ENCODE measurements at places on chromosomes 7 and 10. TPM values are rescaled to one million over a fixed set of nuclear protein-coding genes. Genes with fewer than 3 reads are reported as not detected.

DNA sequence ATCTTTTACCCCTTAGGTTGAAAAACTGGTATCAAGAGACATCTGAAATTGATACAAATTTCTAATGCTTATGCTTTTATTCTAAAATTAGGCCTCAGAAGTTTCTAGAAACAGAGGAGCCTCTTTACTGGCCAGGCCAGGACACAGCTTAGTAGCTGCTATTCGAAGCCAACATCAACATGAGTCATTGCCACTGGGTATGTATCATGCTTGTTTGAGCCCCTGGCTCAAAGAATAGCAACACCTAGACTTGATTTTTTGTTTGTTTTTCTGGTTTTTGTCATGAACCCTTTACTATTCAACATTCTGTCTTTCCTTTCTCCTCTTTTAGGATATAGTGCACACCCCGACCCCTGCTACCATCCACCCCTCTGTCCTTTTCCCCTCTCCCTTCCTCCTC is 90.9 kb upstream of the STK17A start:
- H3K4me3 ChIP-seq: no peak overlapping the region
- DNase-seq: no peak
- peaks cover 7% of the 10 kb centered on the region for H3K4me1 ChIP-seq
- no peaks in the 10 kb centered on the region for H3K36me3 ChIP-seq
- H3K27ac ChIP-seq: no peak overlapping the region

- peaks cover 20% of the 10 kb centered on the region for H3K4me1 ChIP-seq
- peak overlapping the region; percentile 53 for H3K27ac ChIP-seq
- DNase-seq: no peak
- H3K4me3 ChIP-seq: no peak overlapping the region
- no peaks in the 10 kb centered on the region for H3K36me3 ChIP-seq
Measured at GRCh38 chr10:122056431-122057094, 67.6 kb downstream of the TACC2 start.

DNA sequence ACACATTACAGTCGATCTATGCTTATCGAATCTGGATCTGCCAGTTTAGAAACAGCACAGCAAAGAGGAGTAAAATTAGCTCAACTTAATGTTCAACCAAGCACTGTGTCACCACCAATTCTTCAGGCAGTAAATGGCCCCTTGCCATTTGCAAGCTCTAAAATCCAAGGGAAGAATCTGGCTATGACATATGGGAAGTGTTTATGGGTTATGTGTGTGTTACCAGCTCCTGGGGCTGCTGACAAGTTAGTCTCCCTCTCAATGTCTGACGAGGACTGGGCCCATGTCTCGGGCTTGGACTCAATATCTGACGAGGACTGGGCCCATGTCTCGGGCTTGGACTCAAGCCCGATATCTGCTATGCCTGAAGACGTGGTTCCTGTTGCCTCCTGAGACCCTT is 5.7 kb upstream of the ITIH2 start:
- peaks cover 3% of the 10 kb centered on the region for H3K27me3 ChIP-seq
- H3K4me3 ChIP-seq: no peak overlapping the region
- no peak overlapping the region for H3K27ac ChIP-seq
- no peaks in the 10 kb centered on the region for H3K36me3 ChIP-seq

DNA sequence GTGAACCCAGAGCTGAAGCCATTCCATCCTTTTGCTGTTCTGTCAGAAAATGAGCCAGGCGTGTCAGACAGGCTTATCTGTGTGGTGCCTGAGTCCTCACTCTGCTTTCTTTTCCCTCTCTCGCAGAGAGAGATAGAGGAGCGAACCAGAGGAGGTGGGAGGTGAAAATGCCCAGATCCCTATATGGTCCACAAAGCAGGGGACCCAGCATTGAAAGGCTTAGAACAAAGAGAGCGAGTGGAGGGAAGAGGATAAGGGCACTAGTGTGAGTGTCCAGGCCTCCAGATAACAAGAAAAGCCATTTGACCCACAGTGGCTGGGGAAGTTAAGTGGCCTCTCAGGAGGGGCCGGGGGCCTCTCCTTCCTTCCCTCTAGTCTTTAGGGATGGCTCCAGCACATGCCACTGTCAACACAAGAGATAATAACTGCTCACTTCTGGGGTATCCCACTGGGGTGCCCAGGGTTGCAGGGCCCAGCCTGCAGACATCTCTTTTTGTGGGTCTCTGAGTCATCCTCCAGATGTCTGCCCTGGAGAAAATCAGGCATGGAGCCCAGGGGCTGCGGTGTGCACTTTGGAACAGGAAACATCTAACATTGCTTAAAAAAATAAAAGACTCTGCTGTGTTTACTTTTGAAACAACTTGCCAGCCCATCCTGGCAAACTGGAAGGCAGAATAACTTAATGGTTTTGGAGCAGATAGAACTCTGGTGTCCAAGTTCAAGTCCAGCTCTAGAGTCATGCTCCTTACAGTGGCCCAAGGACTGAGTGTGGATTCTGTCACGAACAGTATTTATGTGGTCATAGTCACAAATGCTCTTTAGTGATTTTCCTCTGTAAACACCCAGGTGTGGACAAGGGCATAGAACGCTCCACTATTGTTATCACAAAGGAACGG is 189.5 kb downstream of the CXCL12 start:
- DNase-seq: no peak
- no peak overlapping the region for H3K4me3 ChIP-seq
- H3K4me1 ChIP-seq: peaks cover 12% of the 10 kb centered on the region
- no peak overlapping the region for H3K27ac ChIP-seq

DNA sequence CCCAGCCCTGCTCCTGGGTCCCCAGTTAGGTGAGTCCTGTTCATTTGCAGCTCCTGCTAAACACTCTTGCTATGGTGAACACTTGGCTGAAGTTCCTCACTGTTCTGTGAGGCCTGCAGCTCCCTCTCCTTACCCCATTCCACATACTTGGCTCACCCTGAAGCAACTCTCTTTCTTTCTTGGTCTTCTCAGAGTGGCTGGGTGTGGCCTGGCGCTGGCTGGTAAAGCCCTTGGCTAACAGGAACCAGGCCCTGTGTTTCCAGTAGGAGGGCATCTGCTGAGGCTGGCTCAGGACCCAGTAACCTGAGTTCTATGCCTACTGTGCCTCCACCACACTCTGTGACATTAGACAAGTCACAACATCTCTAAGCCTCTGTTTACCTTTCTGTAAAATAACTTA is 53.1 kb upstream of the COL13A1 start:
- no peaks in the 10 kb centered on the region for H3K27me3 ChIP-seq
- no peak overlapping the region for H3K4me3 ChIP-seq
- H3K4me1 ChIP-seq: no peaks in the 10 kb centered on the region

DNA sequence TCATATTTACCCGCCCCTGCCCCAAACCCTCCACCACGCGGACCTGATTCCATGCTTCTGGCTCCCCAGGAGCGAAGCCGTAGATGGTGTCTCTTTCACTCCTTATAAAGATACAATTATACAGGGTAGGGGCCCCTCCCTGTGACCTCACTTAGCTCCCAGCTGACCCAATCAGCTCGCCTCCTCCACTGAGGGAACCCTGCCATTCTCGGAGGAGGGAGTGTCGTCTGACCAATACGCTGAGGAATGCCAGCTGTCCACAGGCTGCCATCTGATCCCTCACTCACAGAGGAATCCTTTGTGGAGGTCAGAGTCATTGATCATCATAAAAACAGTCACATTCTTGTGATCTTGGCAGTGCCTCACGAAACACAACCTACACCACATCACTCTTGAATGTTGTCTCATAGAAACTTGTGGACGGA is 67.5 kb upstream of the INSIG1 start:
- no peak overlapping the region for H3K4me3 ChIP-seq
- peaks cover 5% of the 10 kb centered on the region for H3K27me3 ChIP-seq
- H3K4me1 ChIP-seq: no peaks in the 10 kb centered on the region
- no peaks in the 10 kb centered on the region for H3K36me3 ChIP-seq
- H3K27ac ChIP-seq: no peak overlapping the region

DNA sequence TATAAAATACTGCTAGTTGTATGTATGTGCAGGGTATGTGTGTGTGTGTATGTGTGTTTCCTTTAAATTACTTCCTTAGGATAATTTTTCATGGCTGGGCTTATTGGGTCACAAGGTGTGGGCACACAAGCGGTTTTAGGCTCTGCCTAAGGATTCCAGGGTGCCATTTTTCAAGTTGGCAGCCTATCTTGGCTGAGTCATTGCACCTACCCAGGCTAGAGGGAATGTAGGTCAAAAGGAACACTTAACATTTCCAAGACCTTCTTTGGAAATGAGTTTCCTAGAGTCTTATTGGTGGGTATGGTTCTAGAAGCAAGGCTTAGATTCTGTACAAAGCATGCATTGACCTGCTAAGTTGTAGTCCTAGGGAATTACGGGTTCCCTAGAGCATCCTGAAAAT is 642.1 kb downstream of the LRMDA start:
- H3K27ac ChIP-seq: no peak overlapping the region
- H3K36me3 ChIP-seq: no peaks in the 10 kb centered on the region
- H3K4me1 ChIP-seq: no peaks in the 10 kb centered on the region
- no peak for DNase-seq

GRCh38 chr7:120276720-120277119 is 3.7 kb downstream of the KCND2 start:
- peaks cover 4% of the 10 kb centered on the region for H3K27me3 ChIP-seq
- no peak overlapping the region for H3K4me3 ChIP-seq
- no peak for DNase-seq
- H3K36me3 ChIP-seq: no peaks in the 10 kb centered on the region
- H3K4me1 ChIP-seq: peaks cover 8% of the 10 kb centered on the region
- no peak overlapping the region for H3K27ac ChIP-seq

- no peak overlapping the region for H3K4me3 ChIP-seq
- H3K4me1 ChIP-seq: no peaks in the 10 kb centered on the region
- H3K36me3 ChIP-seq: no peaks in the 10 kb centered on the region
- DNase-seq: no peak
Measured at GRCh38 chr10:10038348-10038747, 979.3 kb upstream of the CELF2 start.

GRCh38 chr10:16809074-16809718 is 8.0 kb downstream of the RSU1 start:
- H3K27ac ChIP-seq: no peak overlapping the region
- H3K27me3 ChIP-seq: no peaks in the 10 kb centered on the region
- H3K36me3 ChIP-seq: no peaks in the 10 kb centered on the region
- H3K4me1 ChIP-seq: no peaks in the 10 kb centered on the region
- H3K4me3 ChIP-seq: no peak overlapping the region
- DNase-seq: no peak

- no peaks in the 10 kb centered on the region for H3K36me3 ChIP-seq
- peak overlapping the region; percentile 76 for H3K4me3 ChIP-seq
- peak overlapping the region; percentile 47 for H3K27ac ChIP-seq
- DNase-seq: no peak
Measured at GRCh38 chr10:35644050-35644950, 2.2 kb upstream of the FZD8 start.

DNA sequence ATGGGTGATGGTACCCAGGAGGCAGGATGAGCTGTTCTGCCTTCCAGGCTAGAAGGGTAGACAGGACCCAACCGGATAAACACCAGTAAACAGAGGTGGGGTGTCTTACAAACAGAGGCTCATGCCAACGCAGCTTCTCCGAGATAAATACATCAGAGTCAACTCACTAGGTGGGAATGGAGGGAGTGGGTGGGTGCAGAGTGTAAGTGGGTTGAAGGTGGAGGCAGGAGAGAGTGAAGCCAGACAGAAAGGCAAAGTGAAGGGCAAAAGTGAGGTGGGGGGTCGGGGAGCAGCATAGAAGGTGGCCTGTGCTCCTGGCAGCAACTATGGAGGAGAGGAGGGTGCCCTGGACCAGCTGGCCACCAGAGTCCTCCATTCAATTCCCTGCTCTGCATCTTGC is 40.4 kb upstream of the COL13A1 start:
- H3K27me3 ChIP-seq: no peaks in the 10 kb centered on the region
- no peaks in the 10 kb centered on the region for H3K36me3 ChIP-seq
- H3K4me3 ChIP-seq: no peak overlapping the region
- no peak for DNase-seq
- H3K4me1 ChIP-seq: no peaks in the 10 kb centered on the region

DNA sequence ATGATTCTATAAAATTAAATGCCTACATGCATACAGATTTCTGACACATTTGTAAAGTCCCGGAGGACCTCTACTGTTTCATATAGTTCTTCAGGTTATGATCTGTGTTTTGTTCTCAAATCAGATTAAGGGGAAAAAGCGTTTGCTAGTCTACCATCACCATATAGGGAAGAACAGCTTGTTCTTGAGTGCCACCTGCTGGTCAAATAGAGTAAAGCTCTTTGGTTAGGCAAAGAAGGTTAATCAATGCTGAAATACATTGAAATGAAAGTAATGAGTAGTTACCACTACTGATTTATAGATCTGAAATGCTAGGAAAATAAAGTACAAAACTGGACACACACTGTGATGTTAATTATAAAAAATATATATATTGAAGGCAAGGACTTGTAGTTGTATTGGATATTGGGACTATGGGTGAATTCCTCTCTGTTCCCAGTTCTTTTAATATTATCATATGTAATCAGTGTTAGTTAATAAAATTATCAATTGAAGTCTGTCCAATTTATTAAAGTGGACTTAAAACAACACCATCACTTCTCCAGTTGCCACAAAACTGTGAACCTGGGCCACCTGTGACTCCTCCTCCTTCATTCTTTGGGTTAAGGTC is 72.6 kb upstream of the PDLIM1 start:
- H3K27ac ChIP-seq: no peak overlapping the region
- H3K36me3 ChIP-seq: no peaks in the 10 kb centered on the region
- peaks cover 31% of the 10 kb centered on the region for H3K4me1 ChIP-seq
- no peak overlapping the region for H3K4me3 ChIP-seq
- no peaks in the 10 kb centered on the region for H3K27me3 ChIP-seq

DNA sequence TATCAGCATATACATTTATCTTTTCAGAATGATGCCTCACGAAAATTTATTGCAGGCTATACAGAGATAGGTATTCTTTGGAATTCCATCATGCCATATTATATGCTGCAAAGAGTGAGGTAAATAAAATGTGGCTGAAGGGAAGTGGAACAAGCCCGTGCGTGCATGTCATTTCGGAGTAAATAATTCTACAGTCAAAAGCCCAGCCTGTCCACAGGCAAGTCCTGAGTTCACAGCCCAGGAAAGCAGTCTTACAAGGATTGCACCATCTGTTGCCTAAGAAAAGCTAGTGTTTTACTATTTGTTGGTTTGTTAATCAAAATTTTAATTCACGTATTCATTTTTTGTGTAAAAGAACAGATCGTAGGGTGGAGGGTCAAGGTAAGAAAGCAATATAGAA is 292.4 kb upstream of the AKR1E2 start:
- no peaks in the 10 kb centered on the region for H3K4me1 ChIP-seq
- no peaks in the 10 kb centered on the region for H3K36me3 ChIP-seq
- H3K27ac ChIP-seq: no peak overlapping the region
- no peaks in the 10 kb centered on the region for H3K27me3 ChIP-seq
- DNase-seq: no peak
- no peak overlapping the region for H3K4me3 ChIP-seq

GRCh38 chr7:368651-369475 is 78.9 kb downstream of the FOXL3 start:
- no peaks in the 10 kb centered on the region for H3K36me3 ChIP-seq
- H3K27ac ChIP-seq: no peak overlapping the region
- peaks cover 7% of the 10 kb centered on the region for H3K27me3 ChIP-seq
- DNase-seq: peak; percentile 51

- no peaks in the 10 kb centered on the region for H3K27me3 ChIP-seq
- H3K4me1 ChIP-seq: no peaks in the 10 kb centered on the region
- no peak overlapping the region for H3K27ac ChIP-seq
- DNase-seq: no peak
- H3K4me3 ChIP-seq: no peak overlapping the region
- no peaks in the 10 kb centered on the region for H3K36me3 ChIP-seq
Measured at GRCh38 chr7:21526448-21526847, 16.4 kb upstream of the DNAH11 start.

GARIN1A gene
- 3.4 TPM for total RNA-seq

ACSM6 gene
- not detected for total RNA-seq

SPDYE8 gene
- total RNA-seq: not detected

MRPL32 gene
- total RNA-seq: 45.0 TPM

C7orf33 gene
- total RNA-seq: not detected

EBF3 gene
- total RNA-seq: 0.53 TPM

GPNMB gene
- total RNA-seq: 452 TPM

GIMAP7 gene
- 49.4 TPM for total RNA-seq

ACTL6B gene
- total RNA-seq: not detected

SYNPO2L gene
- 0.32 TPM for total RNA-seq

Data from lower lobe of right lung (tissue), 2 donors.